ENCODE measurements at places on chromosomes 6 and 20.

GRCh38 chr6:157101166-157101565 is 222.2 kb downstream of the TMEM242 start:
- no peak for DNase-seq

DNA sequence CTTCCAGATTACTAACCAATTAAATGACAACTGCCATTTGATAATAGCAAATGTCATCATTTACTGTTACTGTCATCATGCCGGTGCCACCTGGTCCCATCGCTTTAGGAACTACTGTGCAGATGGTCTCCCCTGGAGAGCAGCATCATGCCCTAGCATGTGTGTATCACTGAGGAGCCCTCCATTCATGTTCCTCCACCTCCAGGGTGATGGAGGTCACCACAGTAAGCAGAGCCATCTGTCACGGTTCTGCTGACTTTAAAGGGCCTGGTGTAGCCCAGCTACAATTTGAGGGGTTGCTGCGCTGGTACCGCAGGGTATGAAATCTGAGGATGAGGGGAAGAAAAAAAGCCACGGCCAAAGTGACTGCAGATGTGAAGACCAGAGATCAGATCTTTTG is 118.8 kb upstream of the KCNK16 start:
- no peak for DNase-seq

GRCh38 chr6:45607798-45608197 is 230.1 kb upstream of the SUPT3H start:
- no peak for DNase-seq

DNA sequence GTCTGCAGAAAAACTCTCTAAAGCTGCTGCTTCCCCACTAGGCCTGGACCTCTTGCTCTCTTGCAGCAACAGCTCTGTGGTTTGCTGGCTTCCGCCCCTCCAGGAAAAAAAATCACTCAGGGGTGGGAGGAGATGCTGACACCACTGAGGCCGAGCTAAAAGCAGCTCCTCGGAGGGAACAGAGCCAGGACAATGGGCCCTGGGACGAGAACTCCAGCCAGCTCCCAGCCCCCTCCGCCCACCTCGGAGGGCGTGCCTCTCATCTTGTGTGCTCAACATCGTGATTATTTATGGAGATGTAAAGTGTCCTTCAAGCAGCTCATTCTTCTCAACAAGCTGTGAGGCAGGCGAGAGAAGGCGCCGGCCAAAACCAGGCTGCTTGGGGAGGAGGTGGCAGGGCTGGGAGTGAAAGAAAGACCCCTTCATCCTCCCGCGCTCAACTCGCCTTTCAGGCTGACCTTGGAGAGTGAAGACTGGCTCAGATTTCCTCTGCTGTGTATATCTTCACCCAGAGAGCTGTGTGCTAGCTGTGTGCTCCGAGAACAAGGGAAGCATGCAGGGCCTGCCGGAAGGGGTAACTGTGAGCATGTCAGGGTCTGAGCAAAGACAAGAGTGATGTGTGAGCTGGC is 53.5 kb upstream of the LRFN2 start:
- no peak for DNase-seq

GRCh38 chr6:3615391-3616380 is 135.8 kb downstream of the PXDC1 start:
- DNase-seq: no peak

DNA sequence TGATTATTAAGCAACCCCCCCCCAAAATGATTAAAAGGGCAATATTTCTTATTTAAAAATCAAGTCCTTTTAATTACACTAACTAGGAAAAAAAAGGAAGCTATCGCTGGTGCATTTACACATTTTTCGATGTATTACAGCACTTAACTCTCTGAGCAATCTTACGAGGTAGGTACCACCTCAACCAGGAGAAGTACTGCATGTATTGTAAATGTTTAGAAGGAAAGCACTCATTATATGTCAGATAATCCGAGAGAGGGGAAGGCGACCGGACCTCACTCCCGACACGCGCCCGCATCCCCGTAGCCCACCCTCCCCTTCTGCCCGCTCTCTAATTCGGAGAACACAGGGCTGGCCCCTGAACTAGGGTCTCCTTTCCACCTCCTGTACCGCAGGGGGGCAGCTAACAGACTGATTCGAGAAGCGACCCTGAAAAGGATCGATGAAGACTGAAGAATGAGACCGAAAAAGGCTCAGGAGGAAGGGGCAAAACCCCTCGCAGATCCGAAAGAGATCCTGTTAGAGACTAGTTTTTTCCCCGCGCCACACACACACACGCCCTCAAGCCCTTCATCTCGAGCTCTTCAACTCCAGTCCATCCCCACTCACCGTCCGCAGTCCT is 337 bp downstream of the ESF1 start:
- DNase-seq: no peak

GRCh38 chr20:47854687-47855212 is 69.5 kb upstream of the SULF2 start:
- DNase-seq: no peak

GRCh38 chr20:41196653-41197225 is 59.4 kb downstream of the PLCG1 start:
- DNase-seq: no peak

GRCh38 chr6:30171677-30172471 is 8.5 kb downstream of the TRIM15 start:
- no peak for DNase-seq

- peak; percentile 49 for DNase-seq
Measured at GRCh38 chr6:170188571-170189001, 102.3 kb downstream of the DLL1 start.

GRCh38 chr6:44105993-44106740 is 21.1 kb downstream of the MRPL14 start:
- no peak for DNase-seq

- DNase-seq: no peak
Measured at GRCh38 chr6:82246802-82247504, 591 bp downstream of the IBTK start.

GRCh38 chr6:20716865-20717264 is 182.6 kb downstream of the CDKAL1 start:
- no peak for DNase-seq

GRCh38 chr6:116255246-116255800 is 1.4 kb upstream of the TSPYL4 start:
- DNase-seq: no peak

DNA sequence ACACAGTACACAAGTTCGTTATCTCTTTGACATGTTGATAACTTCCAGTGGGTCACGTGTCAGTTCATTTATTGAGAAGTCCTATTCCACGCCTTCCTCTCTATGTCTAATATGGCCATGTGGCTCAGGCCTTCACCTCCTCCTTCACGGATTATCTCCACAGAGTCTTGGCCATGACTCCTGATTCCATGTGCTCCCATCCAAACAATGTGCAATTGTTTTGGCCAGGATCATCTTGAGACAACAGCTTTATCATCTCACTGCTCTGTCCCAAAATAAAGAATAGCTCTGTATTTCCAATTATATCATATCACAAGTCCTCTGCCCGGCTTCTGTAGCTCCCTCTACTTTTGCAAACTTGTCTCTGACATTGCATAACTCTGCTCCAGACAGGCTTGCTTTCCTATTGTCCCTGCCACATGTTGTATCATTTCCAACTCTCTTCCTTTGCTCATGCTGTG is 11.1 kb upstream of the TXNDC5 start:
- DNase-seq: no peak

DNA sequence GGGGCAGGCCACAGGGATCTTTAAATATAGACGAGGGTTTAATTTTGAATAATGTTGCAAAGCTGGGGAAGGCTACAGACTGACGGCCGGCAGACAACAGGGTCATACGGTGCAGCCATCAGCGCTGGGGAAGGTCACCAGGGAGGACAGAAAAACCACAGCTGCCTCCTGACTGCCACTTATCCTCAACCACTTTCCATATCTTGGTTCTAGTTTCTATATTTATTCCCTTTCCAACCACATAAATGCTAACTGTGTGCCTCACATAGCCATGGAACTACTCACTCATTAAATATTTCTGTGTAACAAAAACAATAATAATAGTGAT is 85.7 kb upstream of the AGPAT4 start:
- no peak for DNase-seq

GRCh38 chr6:118739696-118740353 is 88.4 kb upstream of the CEP85L start:
- DNase-seq: no peak

Data from left forelimb (tissue), 1 donor.